ENCODE measurements at places on chromosomes 5 and 9. TPM values are rescaled to one million over a fixed set of nuclear protein-coding genes. Genes with fewer than 3 reads are reported as not detected.

The PCSK1 gene
- not detected for total RNA-seq

The C9orf85 gene
- total RNA-seq: 7.0 TPM

The SH2D3C gene
- 35.3 TPM for total RNA-seq

The POU5F2 gene
- 1.5 TPM for total RNA-seq

The FAM169A gene
- total RNA-seq: 15.9 TPM

The FRRS1L gene
- total RNA-seq: not detected

The CRB2 gene
- total RNA-seq: 0.20 TPM

The CYLC2 gene
- total RNA-seq: not detected

The HMGXB3 gene
- 28.9 TPM for total RNA-seq

The NR5A1 gene
- total RNA-seq: 0.29 TPM

The PCAT7 gene
- not detected for total RNA-seq

The GABRB2 gene
- not detected for total RNA-seq

The IFNB1 gene
- total RNA-seq: not detected

The CCDC187 gene
- total RNA-seq: not detected

The C9 gene
- total RNA-seq: not detected

The FAM153A gene
- total RNA-seq: 99.0 TPM

The IFT74 gene
- 11.1 TPM for total RNA-seq

The FBN2 gene
- total RNA-seq: 0.36 TPM

The CRAT gene
- total RNA-seq: 14.7 TPM

The FAM78A gene
- 79.4 TPM for total RNA-seq

The EPB41L4A gene
- total RNA-seq: 2.5 TPM

The EFNA5 gene
- total RNA-seq: 0.06 TPM

The PTGS1 gene
- total RNA-seq: 0.44 TPM

The PCDHGB3 gene
- total RNA-seq: 0.40 TPM

The STOML2 gene
- 58.2 TPM for total RNA-seq

The RORB gene
- not detected for total RNA-seq

The SLC27A6 gene
- total RNA-seq: not detected

The IL3 gene
- not detected for total RNA-seq

The LCNL1 gene
- total RNA-seq: 1.3 TPM

The TRIM23 gene
- total RNA-seq: 23.2 TPM

The P4HA2 gene
- 0.98 TPM for total RNA-seq

The SAPCD2 gene
- total RNA-seq: 0.83 TPM

The PCA3 gene
- total RNA-seq: not detected

The TEX48 gene
- not detected for total RNA-seq

The FBLL1 gene
- total RNA-seq: 0.18 TPM

The SUSD3 gene
- 79.2 TPM for total RNA-seq

The LPAR1 gene
- total RNA-seq: 0.26 TPM

The SLC6A18 gene
- total RNA-seq: not detected

The NRG2 gene
- 0.12 TPM for total RNA-seq

The ARHGEF39 gene
- 1.3 TPM for total RNA-seq

The TMEM232 gene
- 1.1 TPM for total RNA-seq

The UBLCP1 gene
- total RNA-seq: 23.2 TPM

The GDNF gene
- total RNA-seq: not detected

The PCSK5 gene
- total RNA-seq: 9.1 TPM

The FSTL4 gene
- not detected for total RNA-seq

The PCDHB9 gene
- 0.09 TPM for total RNA-seq

The RGS7BP gene
- total RNA-seq: not detected

The TSSK1B gene
- total RNA-seq: not detected

The HRCT1 gene
- not detected for total RNA-seq

The ANKRD31 gene
- 0.89 TPM for total RNA-seq

The IL5 gene
- total RNA-seq: 1.2 TPM

The OBP2B gene
- total RNA-seq: not detected

The FOXD4L6 gene
- total RNA-seq: not detected

The DAB2IP gene
- 0.22 TPM for total RNA-seq

The CDH9 gene
- not detected for total RNA-seq
